ENCODE measurements at places on chromosomes 6 and 20. TPM values are rescaled to one million over a fixed set of nuclear protein-coding genes. Genes with fewer than 3 reads are reported as not detected.

DNA sequence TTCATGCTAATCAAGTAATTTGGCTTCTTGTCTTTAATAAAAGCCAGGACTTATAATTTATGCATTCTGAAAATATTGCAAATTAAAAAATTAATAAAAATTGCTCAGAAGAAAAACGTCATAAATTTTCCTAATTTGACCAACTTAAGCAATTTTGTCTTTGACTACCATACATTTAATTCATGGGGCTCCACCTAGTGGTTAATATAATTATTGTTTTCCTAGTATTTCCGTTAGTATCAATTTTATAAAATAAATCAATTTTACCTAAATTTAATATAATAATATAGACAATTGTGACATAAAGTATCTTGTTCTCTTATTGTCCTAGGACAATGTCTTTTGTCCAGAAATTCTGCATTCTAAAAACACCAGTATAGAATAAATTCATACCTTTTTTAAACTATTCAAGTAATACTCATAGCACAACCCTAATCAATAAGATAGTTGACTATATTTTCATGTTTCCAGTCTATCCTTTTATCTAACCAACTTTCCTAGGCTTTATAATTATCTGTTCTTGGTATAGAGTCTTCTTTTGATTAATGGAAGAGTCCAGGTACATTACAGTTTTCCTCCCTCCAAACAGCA, 319.9 kb downstream of the TRDN start:
- no peak for DNase-seq

- no peak for DNase-seq
Observed at GRCh38 chr6:10531942-10532341, 10.8 kb downstream of the GCNT2 start.

DNA sequence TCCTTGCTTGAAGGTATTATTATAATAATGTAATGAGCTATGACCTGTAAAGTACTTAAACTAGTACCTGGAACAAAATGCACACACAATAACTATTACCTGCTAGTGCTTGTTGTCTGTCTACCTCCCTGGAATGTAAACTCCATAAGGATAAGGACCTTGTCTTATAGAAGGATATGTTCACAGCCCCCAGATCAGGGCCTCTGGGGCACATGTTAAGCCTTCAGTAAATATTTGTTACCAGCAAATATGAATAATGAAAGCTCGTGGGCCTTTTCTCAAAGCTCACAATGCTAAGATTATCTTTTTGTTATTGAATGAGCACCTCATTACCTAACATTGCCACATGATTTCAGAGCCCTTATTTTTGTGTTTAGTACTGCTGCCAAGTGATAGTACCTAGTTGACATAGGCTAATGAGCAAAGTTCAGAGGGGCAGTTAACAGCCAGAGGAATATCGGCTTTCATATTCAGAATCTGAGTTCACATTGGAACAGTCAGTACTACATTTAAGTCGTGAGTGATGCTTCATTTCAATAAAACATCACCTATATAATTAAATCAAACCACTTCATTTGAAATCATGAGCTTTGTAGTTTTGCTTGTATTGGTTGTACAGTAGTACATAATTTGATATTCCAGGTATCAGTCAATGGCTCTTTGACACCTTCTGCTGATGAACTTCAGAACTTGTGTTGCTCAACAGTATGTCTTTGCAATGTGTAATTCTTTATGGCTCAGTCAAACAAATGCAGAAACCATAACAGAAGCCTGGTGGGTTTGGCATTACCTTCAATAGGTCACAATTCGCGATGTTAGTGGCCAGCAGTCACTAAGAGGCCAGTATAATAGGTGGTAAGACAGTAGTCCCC, 11.8 kb upstream of the SMLR1 start:
- no peak for DNase-seq

DNA sequence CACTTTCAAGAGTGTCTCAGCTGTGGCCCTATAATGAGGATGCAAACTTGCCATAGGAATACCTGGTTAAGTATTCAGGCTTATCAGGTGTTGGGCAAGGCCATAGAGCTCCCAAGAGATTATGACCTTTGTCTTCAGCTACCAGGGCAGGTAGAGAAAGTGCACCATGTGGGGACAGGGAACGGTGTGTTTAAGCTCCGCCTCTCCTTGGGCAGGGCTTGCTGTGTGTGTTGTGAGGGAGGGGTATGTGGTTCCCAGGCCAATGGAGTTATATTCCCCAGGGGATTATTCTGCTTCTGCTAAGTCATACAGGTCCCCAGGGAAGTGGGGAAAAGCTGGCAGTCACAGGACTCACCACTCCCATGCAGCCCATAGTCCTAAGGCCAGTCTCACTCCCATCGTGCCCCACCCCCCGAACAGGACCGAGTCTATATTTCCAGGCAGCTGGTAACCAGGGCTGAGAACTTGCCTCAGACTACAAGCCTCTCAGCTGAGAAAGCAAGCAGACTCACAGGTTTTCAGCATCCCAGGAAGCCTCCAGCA, 660.2 kb downstream of the HTR1B start:
- no peak for DNase-seq

DNA sequence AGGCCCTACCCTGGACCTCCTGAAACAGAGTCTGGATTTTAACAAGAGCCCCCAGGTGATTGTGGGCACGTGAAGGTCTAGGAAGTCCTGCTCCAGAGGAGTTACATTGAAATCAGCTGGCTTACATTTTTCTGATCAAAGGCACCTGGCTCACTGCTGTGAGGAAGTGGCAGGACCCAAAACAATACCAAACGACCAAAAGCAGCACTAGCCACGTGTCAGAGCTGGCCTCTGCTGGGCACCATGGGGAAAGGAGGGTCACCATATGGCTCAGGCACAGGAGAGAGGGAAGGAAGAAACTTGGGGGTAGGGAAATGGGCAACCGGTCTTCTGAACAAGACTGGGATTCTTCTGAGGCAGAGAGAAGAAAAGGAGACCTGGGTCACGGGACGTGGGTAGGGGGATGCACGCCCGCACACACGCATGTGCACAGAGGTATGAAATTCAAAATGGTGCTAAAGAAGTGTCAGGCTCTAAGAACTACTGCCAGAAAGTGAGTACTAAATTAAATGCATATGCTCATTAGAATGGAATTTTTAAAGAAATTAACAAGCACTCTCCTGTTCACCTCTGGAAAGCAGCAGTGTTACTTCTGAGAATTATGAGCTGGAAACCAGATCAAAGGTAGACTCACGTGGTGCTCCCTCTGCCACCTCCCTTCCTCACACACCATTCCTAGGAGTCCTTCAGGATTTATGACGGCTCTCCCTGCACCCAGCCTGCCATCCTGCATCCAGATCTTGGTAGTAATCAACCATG, 113.6 kb downstream of the TRERF1 start:
- DNase-seq: no peak

DNA sequence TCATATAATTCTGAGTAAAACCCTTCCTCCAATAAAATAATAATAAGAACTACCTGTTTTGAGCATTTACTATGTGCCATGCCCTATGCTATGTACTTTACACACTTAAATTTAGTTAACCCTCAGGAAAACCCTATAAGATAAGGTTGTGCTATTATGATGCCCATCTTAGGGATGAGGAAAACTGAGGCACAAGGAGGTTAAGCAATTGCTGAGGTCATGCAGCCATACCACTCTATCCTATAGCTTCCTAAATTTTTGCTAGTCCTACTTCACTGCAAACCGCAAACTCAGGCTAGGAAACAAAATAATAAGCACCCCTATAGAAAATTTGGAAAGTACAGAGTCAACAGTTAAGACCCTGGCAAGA, 38.9 kb upstream of the GFOD1 start:
- no peak for DNase-seq

- no peak for DNase-seq
Observed at GRCh38 chr20:44314870-44315269, 3.9 kb upstream of the FITM2 start.

DNA sequence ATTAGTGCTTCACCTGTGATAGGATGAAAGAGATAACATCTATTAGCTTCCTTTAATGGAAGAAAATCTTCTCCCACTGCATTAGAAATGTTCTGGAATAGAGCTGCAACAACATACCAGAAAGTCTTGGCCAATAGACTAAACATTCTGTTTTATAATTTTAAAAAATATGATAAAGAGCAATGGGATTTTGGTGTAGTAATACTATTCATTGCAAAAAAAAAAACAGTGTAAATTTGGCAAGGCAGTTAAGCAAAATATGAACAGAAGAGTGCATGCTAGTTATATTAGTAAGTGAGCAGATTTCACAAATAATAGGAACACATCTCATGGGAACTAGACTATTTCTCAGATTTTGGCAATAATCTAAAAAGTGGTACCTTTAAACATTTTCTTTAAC, 43.3 kb downstream of the SOX4 start:
- DNase-seq: no peak

GRCh38 chr6:56891754-56892153, 63.2 kb upstream of the BEND6 start:
- DNase-seq: no peak

DNA sequence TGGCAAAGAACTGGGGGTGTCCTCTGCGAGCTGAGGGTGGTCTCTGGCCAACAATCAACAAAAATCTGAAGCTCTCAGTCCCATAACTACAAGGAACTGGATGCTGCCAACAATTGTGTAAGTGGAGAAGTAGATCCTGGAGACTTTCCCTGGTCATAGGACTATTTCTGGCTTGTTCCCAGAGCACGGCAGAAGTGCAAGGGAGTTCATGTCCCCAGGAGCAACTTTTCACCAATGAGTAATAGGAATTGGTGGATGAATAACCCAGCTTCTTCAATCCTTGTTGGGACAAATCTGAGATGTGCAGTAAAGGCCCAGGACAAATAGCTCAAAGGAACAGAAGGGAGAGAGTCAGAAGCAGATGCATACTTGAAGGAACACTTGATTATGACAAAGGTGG, 95.5 kb downstream of the QRSL1 start:
- DNase-seq: no peak

- DNase-seq: peak; percentile 36
Observed at GRCh38 chr6:56860475-56860874, 94.4 kb upstream of the BEND6 start.

The IMPG1 gene
- total RNA-seq: 0.14 TPM

The EEF1A2 gene
- 233 TPM for total RNA-seq

The LIN28B gene
- total RNA-seq: not detected

The IGF2R gene
- 19.8 TPM for total RNA-seq

The ARMC2 gene
- total RNA-seq: 0.33 TPM

The SNAP25 gene
- 1.2 TPM for total RNA-seq

The GSTA4 gene
- total RNA-seq: 14.9 TPM

Data from H4 (cell line).